ENCODE measurements at places on chromosomes 7 and 10.

GRCh38 chr10:91896212-91896756 lies 13.0 kb downstream of the FGFBP3 start:
- DNase-seq: no peak

GRCh38 chr10:89275383-89275782 lies 23.8 kb upstream of the LIPA start:
- DNase-seq: no peak

DNA sequence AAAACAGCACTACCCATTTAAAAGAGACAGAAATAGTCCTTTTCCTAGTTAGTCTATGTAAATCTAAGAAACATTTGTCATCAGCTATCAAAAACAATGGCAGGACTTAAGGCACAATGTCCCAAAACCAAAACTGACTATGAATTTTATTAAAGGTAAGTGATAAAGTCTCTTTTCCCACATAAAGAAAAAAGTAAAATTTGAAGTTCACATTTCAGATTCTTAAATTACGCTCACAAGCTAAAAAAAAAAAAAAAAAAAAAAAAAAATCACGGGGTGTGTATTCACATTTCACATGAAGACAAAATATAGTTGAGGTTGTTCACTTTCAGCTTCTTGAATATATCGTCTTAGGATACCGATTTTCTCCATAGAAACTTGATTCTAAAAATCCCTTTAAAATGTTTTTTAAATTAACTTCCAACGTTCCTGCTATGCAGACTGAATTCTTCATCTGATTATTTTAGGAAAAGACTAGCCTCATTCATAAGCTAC lies 1.6 kb downstream of the P4HA1 start:
- no peak for DNase-seq

DNA sequence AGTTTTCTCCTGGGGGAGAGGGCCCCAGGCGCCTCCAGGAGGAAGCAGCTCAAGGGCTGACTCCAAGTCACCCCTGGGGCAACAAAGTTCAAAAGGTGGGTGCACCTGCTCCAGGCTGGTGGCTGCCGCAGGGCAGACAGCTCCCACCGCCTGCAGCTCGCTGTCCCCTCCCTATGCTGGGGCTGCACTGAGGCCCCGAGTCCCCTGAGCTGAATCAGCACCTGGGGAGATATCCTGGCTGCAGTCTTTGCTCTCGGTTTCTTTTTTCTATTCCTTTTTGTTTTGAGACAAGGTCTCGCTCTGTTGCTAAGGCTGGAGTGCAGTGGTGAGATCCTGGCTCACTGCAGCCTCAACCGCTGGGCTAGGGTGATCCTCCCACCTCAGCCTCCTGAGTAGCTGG lies 183.4 kb downstream of the DNAJB6 start:
- DNase-seq: no peak

- no peak for DNase-seq
Measured at GRCh38 chr10:111128331-111129180, 51.7 kb downstream of the ADRA2A start.

DNA sequence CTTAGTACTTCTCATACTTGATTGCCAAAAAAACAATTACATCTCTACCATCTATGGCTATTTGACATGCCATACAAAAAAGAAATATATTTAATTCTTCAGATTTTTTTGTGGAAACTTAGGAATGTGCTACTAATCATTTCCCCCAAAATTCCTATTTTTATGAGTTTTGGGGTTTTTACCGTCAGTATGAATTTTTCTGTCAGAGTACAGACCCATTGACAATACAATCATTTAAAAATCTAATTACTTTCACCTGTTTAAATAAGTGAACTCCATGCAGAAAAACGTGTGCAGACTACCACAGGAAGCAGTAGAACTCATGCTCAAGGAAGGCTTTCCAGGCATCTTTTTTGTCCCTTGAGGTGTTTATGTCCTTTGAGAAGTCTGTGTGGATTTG lies 48.8 kb upstream of the FOXP2 start:
- DNase-seq: no peak

GRCh38 chr10:114881901-114882300 lies 56.1 kb upstream of the TRUB1 start:
- DNase-seq: no peak

Data from CD8-positive, alpha-beta T cell (primary cell).